Cortex of kidney (tissue), 1 donor: ENCODE measurements at places on chromosomes 7 and 10.

DNA sequence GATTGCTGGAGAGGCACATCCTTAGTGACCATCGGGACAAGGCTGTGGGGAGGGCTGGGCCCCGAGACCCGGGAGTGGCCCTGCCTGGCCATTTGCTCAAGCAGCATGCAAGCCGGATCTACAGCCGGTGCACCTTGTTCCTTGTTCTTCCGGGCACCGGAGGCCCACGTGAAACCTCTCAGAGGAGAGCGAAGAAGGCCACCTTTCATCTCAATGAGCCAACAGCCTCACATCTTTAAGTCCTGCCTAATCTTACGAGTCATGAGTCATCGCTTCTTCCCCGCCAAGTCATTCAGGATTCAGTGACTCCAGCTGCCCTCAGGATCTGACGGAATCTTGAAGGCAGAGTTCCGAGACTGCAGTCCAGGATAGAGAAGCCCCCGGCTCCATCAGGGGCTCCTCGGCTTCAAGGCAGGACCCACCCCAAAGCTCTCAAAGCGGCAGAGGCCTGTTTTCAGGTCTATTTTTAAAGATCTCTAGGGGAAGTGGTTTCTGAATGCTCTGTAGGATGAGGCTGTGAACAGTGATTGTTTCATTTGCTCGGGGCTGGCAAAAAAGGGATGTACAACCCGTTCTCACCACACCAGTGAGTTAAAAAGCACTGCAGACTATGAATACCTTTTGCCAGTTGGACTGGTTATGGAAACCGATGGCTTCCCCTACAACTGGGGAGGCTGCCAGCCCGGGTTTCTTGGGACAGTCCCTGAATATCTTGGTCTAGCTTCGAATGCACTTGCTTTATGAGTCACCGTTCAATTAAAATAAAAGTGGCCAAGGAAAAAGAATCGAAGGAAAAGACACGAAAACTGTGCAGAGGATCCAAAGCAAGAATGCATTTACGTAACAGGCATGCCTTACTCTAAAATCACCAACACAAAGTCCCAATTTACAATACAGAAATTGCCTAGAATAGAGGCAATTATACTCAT is 57.2 kb upstream of the ECHDC3 start:
- no peak for DNase-seq

DNA sequence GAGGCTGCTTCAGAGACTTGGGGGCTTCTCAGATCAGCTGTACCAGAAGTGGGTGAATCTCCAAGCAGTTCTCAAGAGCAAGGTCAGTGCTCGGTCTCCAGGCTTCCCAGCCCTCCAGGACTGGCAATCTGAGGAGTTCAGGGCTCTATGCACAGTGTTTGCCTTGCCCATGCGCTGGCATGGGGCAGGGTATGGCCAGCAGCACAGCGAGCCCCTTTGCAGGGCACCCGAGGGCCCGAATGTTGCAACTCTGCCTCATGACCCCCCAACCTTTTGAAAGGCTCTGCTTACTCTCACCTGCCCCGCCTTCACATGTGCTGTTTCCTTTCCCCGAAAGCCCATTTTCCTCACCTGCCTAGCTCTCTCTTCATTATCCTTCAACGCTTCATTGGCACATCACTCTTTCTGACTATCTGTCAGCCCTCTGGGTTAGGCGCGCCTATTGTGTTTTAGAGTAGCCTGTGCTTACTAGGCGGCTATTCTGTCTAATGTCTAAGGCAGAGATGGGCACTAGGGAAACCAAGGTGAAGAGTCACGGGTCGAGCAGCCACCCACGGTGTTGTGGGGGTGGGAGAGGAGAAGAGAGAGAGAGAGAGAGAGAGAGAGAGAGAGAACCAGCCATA is 83.6 kb downstream of the WDFY4 start:
- no peak for DNase-seq

- no peak for DNase-seq
These were observed 11.3 kb downstream of the PI4K2A start for GRCh38 chr10:97651773-97652172.

DNA sequence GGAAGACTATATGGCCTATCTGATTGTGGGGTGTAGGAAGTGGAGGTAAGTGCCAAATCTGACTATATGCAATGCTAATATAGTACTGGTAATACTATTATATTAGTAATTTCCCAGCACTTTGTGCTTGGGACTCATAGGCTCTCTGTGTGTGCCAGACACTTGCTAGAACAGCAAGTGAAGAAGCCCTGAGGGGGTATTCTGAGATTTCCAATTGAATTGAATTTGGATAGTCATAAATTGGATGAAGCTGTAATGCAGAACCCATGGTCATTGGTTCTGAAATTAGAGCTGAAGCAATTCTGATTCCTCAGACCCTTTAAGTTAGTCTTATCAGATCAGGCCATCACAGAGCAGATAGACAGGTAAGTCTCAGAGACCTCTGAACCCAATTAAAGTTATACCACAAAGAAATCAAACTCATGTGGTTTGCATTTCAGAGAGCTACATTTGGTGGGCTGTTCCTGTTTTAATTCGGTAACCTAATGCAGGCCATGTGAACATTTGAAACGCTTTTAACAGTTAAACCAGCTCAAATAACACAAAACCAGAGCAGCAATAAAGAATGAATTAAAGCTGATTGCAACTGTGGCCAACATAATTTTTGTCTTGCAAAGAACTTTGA is 179.5 kb downstream of the CREB5 start:
- DNase-seq: no peak

GRCh38 chr7:80732630-80733029 is 94.2 kb downstream of the CD36 start:
- no peak for DNase-seq

DNA sequence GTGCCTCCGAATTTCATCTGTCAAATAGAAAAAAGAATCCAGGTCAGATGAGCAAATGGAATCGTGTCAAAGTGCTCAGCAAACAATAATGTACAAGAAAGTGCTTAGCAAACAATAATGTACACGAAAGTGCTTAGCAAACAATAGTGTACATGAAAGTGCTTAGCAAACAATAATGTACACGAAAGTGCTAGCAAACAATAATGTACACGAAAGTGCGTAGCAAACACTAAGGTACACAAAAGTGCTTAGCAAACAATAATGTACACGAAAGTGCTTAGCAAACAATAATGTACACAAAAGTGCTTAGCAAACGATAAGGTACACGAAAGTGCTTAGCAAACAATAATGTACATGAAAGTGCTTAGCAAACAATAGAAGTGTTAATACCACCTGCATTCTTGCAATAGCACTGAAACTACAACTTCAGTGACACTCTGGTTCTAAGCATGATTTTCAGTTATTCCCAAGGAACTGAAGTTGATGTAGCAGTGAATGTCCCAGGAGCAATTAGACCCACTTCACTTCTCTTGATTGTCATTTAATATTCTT is 33.4 kb upstream of the MYL10 start:
- no peak for DNase-seq

GRCh38 chr7:121075952-121076349 is 87.4 kb downstream of the CPED1 start:
- DNase-seq: no peak

GRCh38 chr10:79416578-79417255 is 28.7 kb downstream of the ZCCHC24 start:
- no peak for DNase-seq

DNA sequence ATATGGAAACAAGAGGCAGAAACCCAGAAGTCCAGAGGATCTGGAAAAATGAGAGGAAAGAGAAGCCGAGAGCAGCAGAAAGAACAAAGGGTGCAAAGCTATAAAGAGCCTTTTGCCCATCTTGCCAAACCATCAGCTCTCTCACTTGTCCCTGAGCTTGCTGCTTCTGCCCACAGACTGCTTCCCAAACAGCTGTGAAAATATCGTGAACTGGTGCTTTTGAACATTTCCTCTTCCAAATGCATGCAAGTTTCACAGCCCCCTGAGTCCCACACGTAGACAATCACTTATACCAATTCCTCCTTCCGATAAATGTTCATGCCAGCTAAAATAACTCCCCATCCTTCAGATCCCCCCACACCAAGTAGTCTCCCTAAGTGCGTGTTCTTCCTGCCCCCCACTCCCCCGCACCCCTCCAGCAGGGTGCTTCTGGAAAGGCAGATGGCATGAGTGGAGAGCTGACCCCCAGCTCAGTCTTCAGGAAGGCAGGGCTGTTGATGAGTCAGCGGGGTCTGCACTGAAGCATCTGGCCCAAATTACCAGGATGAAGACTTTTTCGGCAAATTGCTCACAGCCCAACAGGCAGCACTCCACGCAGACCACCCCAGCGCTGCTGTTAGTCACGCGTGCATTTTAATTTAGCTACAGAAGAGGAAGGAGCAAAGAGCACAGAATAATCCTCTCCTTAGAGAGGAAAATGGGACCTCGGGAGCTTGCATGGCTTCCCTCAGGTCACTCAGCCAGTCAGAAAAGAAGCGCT is 76.1 kb upstream of the KCNMA1 start:
- no peak for DNase-seq

DNA sequence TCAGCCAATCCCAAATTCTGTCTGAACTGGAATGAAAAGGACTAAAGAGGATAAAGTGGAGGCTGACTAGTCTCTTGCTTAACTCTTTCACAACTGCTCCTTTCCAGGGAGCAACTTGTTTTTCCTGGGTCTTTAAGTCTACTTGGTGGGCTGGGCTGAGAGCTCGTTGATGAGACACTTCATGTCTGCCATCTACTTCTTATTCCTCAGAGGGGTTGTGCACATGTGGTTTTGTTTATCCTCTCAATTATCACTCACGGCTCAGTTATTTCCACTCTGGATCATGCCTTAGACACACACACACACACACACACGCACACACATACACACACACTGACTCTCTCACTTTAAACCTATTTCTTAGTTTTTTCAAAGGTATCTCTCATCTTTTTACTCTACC is 298.6 kb upstream of the MTPN start:
- no peak for DNase-seq

GRCh38 chr10:74896788-74897527 is 70.6 kb downstream of the KAT6B start:
- DNase-seq: no peak

DNA sequence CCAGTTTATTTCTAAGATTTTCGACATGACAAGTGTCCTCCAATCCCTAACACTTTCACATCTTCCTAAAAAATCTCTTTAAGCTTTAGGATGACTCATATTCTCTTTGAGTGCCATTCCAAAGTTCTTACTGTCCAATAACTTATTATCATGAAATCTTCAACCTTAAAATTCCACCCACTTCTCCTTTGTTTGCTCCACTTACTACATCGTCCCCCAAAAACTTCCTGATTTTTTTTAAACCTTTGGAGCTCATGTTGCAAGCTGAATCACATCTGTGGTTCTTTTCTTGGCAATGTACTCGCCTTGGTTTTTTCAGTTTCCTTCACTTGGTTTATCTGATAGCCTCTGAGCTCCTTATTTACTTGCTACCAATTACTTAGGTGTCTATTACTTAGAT is 39.2 kb upstream of the JCAD start:
- DNase-seq: no peak

DNA sequence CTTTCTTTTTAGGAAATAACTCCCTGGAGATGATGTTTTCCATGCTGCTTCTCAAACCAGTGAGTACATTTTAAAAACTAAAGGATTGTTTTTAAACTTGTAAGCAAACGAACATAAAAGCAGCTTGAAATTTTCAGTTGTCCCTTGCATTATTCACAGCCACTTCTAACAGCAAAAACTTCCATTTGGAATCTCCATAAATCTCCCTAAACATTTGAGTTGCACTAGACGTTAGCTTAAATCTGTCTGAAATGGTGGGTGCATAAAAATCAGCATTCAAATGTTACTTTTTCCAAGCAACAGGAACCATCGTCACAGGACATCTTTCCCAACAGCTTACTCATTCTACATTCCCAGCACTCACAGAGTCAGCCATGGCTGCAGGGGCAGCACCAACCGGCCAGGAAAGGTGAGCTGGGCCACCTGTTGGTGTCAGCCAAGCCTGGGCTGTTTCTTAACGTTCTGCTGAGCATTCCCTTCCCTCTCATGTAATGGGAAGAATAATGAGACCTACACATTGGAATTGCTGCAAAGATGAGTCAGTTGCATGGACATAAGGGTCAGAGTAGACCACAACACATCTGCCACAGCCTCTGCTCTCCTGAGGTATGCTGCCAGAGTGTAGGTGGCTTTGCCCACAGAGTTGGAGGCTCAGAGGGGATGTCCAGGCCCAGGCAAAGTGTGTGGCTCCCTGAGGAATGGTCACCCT is 163.2 kb downstream of the TNS3 start:
- DNase-seq: no peak

GRCh38 chr7:69687739-69688433 is 89.6 kb downstream of the AUTS2 start:
- no peak for DNase-seq

DNA sequence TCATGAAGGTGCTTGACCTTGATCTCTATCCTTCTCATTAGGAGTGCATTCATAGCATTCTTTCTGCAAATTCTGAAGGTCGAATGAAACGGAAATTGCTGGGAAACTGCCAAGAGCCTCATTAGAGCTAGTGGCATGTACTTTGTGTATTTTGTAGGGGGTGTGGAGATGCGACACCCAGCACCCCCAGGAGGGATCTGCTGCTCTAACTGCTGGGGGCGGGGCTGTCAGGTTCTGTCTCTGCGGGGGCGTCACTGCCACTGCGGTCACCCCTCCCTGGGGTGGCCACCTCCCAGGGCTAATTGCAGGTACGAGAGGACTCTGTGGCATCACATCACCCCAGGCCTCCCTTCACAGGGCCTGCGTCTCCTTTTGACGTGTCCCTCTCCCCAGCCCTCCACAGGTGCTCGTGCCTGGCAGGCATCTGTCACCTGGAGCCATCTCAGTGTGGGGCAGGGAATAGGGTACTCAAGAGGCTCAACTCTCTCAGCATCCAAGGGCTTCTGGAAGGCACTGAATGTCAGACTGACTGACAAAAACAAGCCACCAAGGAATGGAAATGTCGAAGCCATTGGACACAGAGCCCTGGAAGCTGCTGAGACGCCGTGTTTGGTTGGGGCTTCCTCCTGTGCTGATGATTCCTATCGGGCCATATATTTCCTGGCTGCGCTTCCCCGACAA is 151.1 kb downstream of the ACTR3B start:
- DNase-seq: no peak

GRCh38 chr7:94289071-94289470 is 105.6 kb upstream of the COL1A2 start:
- DNase-seq: no peak

DNA sequence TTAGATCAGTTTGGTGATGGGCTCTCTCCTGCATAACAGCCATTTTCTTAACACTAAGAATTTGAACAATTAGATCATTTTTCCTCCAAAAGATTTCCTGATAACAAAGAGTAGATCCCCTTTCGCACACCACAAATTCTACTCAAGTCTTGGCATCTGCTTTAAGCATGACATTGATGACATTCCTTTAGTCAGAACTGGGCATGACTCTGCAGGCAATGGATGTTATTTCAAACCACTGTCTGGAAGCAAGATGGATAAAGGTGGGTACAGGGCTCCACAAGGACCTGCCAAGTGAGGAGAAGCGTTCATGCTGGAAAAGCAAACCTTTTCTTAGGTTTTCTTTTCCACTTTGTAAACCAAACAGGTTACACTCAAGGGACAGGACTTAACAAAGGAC is 123.5 kb downstream of the GLCCI1 start:
- no peak for DNase-seq
